Activated CD8-positive, alpha-beta memory T cell treated with anti-CD3 and anti-CD28 coated beads for 1 hour (primary cell): ENCODE measurements at places on chromosomes 6 and 20.

DNA sequence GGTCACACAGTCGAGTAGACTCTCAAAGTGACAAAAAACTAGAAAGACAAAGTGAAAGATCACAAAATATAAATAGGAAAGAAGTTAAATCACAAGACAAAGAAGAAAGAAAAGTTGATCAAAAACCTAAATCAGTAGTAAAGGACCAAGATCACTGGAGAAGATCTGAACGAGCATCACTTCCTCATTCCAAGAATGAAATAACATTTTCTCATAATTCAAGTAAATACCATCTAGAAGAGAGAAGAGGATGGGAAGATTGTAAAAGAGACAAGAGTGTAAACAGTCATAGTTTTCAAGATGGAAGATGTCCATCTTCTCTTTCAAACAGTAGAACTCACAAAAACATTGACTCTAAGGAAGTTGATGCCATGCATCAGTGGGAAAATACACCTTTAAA, 31.6 kb upstream of the GJA10 start:
- no peak for DNase-seq

GRCh38 chr6:143675946-143676345, 1.8 kb upstream of the PHACTR2 start:
- DNase-seq, result no peak

DNA sequence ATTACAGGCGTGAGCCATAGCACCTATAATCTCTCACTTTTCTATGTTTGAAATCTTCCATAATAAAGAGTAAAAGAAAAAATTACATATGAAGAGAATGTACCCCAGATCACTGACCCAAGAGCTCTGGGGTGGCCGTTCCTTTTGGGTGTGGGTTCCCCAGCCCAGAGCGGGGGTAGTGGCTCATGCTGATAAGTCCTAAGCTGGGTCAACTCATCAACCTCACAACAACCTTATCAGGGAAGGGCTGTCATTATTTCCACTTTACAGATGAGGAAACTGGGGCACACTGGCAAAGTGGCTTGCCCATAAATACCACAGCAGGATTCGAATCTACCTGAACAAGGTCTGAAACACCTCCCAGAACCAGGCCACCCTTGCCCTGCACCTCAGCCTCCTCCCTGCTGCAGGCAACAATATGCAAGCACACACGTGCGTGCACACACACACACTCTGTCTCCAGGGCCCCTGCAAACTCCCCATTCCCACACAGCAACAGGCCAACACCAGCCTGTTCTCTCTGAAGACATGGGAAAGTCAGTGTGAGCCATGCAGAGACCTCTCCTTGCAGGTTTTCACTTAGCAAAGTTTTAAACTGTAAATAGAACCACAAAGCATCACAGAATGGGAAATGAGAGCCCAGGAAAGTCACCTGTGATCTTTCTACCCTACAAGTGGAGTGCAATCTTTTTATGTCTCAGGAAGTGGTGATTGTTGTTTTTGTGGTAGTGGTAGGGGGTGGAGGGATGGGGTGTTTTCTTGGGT, 27.7 kb downstream of the BFSP1 start:
- no peak for DNase-seq

GRCh38 chr6:140225701-140226436, 851.4 kb upstream of the CITED2 start:
- no peak for DNase-seq

DNA sequence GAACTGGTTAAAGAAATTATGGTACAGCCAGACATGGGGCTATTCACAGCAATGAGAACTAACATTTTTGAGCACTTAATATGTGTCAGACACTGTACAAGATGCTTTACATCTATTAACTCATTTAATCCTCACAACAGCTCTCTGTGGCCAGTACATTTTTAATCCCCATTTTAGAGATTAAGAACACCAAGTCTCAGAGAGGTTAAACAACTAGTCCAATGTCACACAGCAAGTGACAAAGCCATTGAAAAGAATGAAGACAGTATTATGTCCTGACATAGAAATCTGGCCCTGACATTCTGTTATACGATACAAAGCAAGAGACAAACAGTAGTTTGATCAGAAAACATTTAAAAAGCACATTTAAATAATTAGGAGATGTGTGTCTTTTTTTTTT, 3.8 kb upstream of the CSNK2A1 start:
- no peak for DNase-seq

- no peak for DNase-seq
Measured at GRCh38 chr6:37371154-37372083, 17.6 kb downstream of the RNF8 start.

GRCh38 chr20:15911581-15911980, 661.7 kb downstream of the KIF16B start:
- no peak for DNase-seq

- DNase-seq, result no peak
Measured at GRCh38 chr20:47809161-47809960, 24.1 kb upstream of the SULF2 start.

- no peak for DNase-seq
Measured at GRCh38 chr20:4546342-4546741, 175.4 kb upstream of the PRND start.

GRCh38 chr20:5510446-5510845, 193.7 kb upstream of the PROKR2 start:
- DNase-seq, result no peak

DNA sequence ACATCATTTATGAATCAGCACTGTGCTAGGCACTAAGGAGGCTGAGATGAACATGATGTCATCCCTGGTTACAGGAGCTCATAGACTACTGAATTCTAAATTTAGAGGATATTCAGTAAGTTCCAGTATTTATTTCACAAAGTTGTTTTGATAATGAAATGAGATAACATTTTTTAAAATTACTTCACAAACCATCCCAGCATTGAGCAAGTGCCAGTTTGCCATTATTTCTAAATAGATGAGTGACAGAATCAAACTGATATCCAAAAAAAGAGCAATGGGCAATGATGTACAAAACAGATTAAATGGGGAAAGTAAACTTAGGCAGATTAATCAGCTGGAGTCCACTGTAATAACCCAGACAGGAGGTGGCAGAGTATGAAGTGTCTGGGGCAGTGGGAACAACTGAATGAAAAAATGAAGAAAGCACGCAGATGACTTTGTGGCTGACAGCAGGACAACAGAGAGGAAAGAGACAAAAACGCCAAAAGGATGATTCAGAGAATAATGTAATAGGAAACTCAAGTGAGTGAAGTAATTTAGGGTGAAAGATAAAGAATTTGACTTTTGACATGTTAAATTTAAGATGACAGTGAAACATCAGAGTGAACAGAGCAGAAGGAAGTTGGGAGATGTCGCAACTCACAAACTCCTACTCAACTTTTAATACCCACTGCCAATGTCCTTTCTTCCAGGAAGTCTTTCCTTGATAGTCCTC, 70.2 kb downstream of the RCAN2 start:
- no peak for DNase-seq

DNA sequence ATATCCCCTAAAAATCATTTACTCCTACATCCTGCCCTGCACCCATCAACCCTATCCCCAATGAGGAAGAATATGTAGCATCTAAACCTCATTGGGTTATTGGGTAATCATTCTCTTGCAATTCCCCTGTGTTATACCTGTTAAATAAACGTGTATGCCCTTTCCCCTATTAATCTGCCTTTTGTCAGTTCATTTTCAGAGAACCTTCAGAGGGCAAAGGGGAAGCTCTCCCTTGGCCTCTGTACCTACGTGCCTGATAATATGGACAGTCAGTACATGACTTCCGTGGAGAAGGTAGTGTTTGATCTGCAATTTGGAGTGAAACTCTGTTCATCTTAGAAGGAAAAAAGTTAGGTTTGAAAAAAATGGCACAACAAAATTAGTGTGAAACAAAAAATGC, 173.5 kb upstream of the RUNX2 start:
- DNase-seq, result no peak

DNA sequence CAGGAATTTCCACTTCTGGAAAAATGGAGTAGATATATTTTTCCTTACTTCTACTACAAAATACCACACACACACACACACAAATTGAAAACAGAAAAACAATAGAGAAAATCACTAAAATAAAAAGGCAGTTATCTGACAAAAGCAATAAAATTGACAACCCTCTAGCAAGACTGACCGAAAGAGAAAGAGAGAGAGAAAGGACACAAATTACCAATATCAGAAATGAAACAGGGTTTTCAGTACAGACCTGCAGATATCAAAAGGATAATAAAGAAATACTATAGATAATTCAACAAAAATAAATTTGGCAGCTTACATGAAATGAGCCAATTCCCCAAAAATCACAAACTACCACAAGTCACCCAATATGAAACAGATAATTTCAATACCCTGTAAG, 104.7 kb downstream of the OPRM1 start:
- DNase-seq, result no peak

DNA sequence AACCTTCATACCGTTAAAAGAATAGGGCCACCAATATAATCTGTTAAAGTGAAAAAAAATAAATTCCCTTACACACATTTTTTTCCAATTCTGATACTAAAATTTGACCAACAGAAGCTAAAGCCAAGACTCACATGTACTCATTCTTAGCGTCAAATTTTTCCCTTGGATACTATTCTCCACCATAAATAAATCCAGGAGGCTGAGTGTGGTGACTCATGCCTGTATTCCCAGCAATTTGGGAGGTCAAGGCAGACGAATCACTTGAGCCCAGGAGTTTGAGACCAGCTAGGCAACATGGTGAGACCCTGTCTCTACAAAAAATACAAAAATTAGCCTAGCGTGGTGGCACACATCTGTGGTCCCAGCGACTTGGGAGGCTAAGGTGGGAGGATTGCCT, 43.9 kb downstream of the SCML4 start:
- no peak for DNase-seq

DNA sequence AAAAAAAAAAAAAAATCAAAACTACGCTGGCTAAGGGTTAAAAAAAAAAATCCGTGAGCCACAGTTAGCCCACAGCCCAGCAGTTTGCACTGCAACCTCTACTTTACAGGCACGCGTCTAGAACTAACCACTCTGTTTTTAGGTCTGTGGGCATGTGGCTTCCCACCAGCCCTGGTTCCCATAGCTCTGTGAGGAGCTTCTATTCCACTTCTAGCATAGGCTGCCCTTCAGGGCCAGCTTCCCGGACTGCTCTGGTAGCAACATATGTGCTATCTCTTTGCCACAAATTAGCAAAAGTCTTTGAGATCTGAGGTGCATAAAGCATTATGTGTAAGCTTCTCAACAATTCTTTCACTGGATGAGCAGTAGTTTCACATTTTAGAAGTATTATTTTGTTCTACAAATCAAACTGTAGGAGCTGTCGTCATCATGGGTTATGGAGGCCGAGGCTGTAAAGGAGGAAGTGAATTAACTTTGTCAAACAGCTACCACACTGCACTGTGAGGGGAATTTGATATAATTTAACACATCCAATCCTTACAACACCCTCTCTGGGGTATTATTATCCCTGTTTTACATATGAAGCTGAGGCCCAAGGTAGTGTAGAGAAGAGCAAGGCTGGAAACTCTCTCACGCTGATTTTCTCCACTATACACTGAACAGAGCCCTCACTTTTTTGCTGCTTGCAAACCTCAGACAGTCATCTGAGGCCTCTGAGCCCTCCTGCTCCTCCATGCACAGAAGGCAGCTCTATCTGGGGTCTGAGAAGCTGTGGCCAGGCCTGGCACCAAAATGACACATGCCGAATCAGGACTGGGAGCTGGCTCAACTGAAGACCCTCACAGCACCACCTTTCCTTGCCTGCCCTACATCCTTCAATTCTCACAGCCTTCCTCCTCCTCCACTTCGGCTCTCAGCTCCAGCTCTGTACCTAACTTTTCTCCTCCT, 35.4 kb downstream of the MAN1A1 start:
- DNase-seq, result no peak

DNA sequence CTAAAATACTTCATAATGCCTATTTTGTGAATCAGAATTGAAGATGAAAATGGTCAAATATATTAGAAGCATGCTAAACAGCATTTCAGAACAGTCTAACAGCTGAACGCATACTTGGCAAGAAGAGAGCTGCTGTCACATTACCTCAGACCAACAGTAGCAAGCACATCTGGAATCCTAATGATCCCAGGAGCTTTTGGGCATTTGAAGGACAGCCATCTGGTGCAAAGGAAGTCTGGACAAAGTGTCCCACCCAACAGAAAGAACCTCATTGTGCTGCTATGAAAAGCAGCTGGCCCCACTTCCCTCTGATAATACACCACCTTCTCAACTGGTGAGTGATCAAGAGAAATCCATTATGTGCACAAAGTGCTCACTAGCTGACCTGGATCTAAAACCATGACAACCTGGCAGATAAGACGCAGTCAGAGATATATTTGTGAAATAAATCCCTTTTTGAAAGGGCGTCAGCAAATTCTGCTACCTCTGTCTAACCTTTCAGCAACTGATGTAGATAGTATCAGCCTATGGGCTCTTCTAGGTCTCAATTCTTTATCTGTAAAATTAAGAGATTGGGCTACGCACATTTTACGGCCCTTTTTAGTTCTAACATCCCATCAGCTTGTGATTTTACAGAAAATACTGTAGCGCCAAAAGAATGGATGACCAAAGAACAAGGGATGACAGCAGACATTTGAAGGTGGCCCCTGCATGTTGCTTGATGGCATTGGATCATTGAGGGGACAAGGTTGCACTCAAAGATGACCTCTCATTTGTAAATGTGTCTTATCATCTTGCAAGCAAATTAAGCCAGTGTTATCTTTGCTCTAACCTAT, 78.7 kb downstream of the SGK1 start:
- DNase-seq, result no peak

DNA sequence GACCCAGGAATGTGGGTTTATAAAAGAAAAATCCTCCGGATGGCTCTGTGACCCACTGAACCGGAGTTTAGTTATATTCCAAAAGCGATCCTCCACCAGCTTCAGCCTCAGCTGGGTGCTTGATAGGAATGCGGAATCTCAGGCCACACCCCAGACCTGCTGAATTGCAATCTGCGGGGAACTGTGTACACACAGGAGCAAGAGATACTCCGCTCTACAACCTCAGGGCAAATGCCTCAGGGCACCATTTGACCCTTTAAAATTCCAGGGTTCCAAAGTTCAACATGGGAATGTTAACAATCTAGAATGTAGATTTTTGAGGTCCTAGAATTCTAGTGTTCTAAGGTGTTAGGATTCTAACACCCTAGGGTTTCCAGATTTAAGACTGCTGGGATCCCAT, 10.8 kb downstream of the BPIFA2 start:
- no peak for DNase-seq

DNA sequence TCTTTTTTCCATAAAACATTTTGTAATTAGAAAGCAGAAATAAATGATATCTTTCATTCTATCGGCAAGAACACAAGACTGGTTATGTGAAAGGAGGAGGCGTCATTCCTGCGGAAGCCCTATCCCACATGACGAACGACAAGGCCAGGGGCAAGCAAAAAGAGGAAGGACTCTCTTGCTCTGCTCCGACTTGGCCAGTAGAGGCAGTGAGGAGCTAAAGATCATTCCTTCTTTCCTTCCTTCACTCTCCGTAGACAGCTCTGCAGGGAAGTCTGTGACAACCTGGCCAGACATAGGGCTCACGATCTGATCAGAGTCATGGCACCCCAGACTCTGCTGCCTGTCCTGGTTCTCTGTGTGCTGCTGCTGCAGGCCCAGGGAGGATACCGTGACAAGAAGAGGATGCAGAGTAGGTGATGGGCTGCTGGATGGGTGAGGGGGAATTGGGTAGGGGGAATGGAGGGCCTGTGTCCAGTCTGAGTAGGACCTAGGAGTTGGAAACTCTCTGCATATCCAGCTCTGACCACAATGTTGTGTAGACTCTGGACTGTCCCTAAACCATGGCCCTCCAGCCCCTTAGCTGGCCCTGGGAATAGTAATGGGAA, at the start of gene WFDC10A:
TSS of gene WFDC10A (plus strand) at position 244 of the 605 bp plus-strand sequence. CDS start at position 319, 75 bp downstream.
- DNase-seq, result no peak

- DNase-seq, result peak; percentile 5
Measured at GRCh38 chr6:2353412-2354137, 108.2 kb upstream of the GMDS start.
